Glutamatergic neuron (in vitro differentiated cells): ENCODE measurements at places on chromosomes 2 and 18. TPM values are rescaled to one million over a fixed set of nuclear protein-coding genes. Genes with fewer than 3 reads are reported as not detected.

AQP12A gene
- not detected for total RNA-seq

GRCh38 chr18:11407940-11408339 lies 201.5 kb upstream of the SLC35G4 start:
- H3K27me3 ChIP-seq: no peaks in the 10 kb centered on the region
- DNase-seq: no peak
- no peak overlapping the region for H3K4me3 ChIP-seq
- no peaks in the 10 kb centered on the region for H3K36me3 ChIP-seq

- peaks cover 22% of the 10 kb centered on the region for H3K4me1 ChIP-seq
- no peak overlapping the region for H3K27ac ChIP-seq
- H3K27me3 ChIP-seq: no peaks in the 10 kb centered on the region
- H3K36me3 ChIP-seq: no peaks in the 10 kb centered on the region
- no peak overlapping the region for H3K4me3 ChIP-seq
Observed at GRCh38 chr2:217065012-217065290, 205.1 kb upstream of the TNP1 start.

DNA sequence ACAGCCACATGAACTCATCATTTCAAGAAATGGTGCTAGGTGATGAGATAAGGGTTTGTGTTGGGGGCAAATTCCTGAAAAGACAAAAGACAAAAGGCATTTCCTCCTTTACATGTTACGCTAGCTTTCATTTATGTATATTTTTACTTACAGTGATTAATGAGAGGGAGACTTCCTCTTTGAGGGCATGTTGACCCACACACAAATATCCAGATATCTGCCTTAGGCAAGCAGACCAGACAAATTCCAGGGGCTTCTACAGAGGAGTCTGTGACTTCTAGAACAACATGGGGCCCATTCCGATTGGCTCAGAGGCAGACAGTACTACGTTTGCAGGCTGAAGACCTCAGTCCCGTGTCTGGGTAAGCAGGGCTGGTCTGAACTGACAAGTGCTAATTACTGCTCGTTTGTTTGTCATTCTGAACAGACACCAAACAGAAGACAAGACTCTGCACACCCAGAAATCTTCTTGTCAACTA lies 74.8 kb upstream of the ST6GAL2 start:
- no peak overlapping the region for H3K27ac ChIP-seq
- H3K27me3 ChIP-seq: peaks cover 2% of the 10 kb centered on the region
- peaks cover 7% of the 10 kb centered on the region for H3K4me1 ChIP-seq
- H3K4me3 ChIP-seq: no peak overlapping the region

GRCh38 chr2:26706616-26707473 lies 14.3 kb downstream of the KCNK3 start:
- DNase-seq: no peak
- H3K36me3 ChIP-seq: peaks cover 5% of the 10 kb centered on the region
- no peak overlapping the region for H3K27ac ChIP-seq
- peaks cover 7% of the 10 kb centered on the region for H3K27me3 ChIP-seq
- no peak overlapping the region for H3K4me3 ChIP-seq
- H3K4me1 ChIP-seq: peaks cover 31% of the 10 kb centered on the region

GRCh38 chr2:8268172-8268783 lies 413.6 kb upstream of the ID2 start:
- H3K4me1 ChIP-seq: no peaks in the 10 kb centered on the region
- H3K27ac ChIP-seq: no peak overlapping the region
- no peaks in the 10 kb centered on the region for H3K27me3 ChIP-seq
- no peak overlapping the region for H3K4me3 ChIP-seq

DNA sequence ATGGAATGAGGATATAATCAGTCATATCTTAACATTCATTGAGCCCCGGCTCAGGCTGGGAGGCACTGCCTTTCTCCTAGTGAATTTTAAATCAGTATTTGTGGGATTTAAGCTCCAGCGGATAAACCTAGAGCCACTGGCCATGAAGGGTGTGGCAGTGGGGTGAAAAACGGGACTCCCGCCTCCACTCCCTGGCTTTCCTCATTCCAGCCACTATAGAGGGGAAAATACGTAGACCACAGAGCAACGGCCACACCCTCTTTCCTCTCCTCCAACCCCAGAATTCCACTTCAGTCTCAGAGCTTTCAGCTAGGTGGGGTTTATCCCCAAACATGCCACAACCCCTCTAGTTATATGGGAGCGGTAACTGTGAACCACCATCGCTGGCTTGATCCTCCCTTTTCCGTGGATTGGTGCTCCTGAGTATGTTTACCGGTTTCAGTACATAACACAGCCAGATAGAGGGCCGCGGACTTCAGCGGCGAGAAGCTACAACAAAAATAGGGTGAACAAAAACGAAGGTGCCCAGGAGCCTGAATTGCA lies 70.6 kb upstream of the ITGB6 start:
- peak overlapping the region; percentile 78 for H3K4me3 ChIP-seq
- H3K36me3 ChIP-seq: no peaks in the 10 kb centered on the region
- peak; percentile 18 for DNase-seq
- peak overlapping the region; percentile 89 for H3K27ac ChIP-seq

GRCh38 chr2:231379266-231380215 lies 16.0 kb upstream of the B3GNT7 start:
- H3K36me3 ChIP-seq: peaks cover 5% of the 10 kb centered on the region
- peaks cover 4% of the 10 kb centered on the region for H3K27me3 ChIP-seq
- no peaks in the 10 kb centered on the region for H3K4me1 ChIP-seq
- H3K4me3 ChIP-seq: no peak overlapping the region
- no peak for DNase-seq
- no peak overlapping the region for H3K27ac ChIP-seq

- H3K27ac ChIP-seq: no peak overlapping the region
- no peak overlapping the region for H3K4me3 ChIP-seq
- H3K36me3 ChIP-seq: peaks cover 10% of the 10 kb centered on the region
- DNase-seq: no peak
Observed at GRCh38 chr2:136057802-136058140, 60.2 kb downstream of the CXCR4 start.

DNA sequence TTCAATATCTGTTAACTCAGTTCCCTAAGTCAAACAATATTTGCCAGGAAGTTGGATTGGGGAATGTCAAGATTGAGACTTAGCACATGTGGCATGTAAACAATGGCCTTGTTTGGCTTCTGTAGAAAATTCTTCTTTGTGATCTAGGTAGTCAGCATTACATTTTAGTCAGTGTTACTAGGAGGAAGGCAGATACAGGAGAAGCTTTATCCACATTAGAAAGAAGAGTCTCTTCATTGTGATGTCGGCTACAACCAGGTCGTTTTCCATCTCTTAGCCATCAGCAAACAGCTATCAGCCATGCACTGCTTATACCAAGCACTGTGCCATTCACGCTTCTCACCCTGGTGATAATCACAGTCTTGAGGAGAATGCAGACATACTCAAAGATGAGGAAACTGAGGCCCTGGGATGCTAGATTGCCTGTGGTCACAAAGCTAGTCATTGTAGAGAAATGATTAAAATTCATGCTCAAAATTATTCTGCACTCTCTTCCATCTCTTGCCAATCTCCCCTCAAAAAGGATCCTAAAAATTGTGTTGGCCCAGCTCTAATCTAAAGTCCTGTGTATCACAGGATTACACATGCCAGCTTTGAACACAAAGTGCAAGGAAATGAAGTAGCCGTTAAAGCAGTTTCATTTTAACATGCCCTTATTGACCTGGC lies 3.2 kb downstream of the GALNT5 start:
- no peak overlapping the region for H3K4me3 ChIP-seq
- H3K4me1 ChIP-seq: peaks cover 15% of the 10 kb centered on the region
- DNase-seq: no peak
- no peak overlapping the region for H3K27ac ChIP-seq
- H3K36me3 ChIP-seq: no peaks in the 10 kb centered on the region

- DNase-seq: no peak
- H3K27ac ChIP-seq: peak overlapping the region; percentile 78
- no peaks in the 10 kb centered on the region for H3K36me3 ChIP-seq
- H3K4me3 ChIP-seq: no peak overlapping the region
- peaks cover 39% of the 10 kb centered on the region for H3K4me1 ChIP-seq
Observed at GRCh38 chr2:158042245-158042644, 59.4 kb upstream of the UPP2 start.
